Ascending aorta (tissue), 2 donors: ENCODE measurements at places on chromosomes 5 and 9. TPM values are rescaled to one million over a fixed set of nuclear protein-coding genes. Genes with fewer than 3 reads are reported as not detected.

GRIN1 gene
- not detected for total RNA-seq

- no peak for DNase-seq
- no peaks in the 10 kb centered on the region for H3K36me3 ChIP-seq
- no peak overlapping the region for H3K4me3 ChIP-seq
- H3K27ac ChIP-seq, result no peak overlapping the region
- H3K27me3 ChIP-seq, result no peaks in the 10 kb centered on the region
Observed at GRCh38 chr5:173581408-173582215, 34.8 kb downstream of the BOD1 start.

GRCh38 chr5:53678981-53679660, 118.7 kb downstream of the NDUFS4 start:
- H3K36me3 ChIP-seq, result peaks cover 31% of the 10 kb centered on the region
- H3K27me3 ChIP-seq, result no peaks in the 10 kb centered on the region
- no peak overlapping the region for H3K4me3 ChIP-seq
- no peaks in the 10 kb centered on the region for H3K4me1 ChIP-seq
- H3K27ac ChIP-seq, result no peak overlapping the region

DNA sequence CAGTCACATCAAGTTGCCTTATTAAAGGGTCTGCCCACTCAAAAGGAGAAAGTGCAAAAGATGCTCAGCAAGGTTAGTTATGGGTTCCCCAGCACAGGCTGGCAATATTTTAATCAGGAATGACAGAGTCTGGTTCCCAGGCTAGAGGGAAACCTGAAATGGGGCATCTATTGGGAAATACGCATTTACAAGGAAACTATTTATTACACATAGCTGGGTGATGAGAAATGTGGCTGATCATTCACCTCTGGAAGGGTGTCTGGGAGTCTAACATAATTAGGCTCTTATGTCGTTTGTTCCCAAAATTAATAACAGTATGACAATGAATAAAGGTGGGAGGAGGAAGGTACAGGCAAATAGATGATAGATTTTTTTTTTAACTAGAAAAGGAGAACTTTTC, 314.7 kb downstream of the ENC1 start:
- no peak for DNase-seq
- H3K4me1 ChIP-seq, result no peaks in the 10 kb centered on the region
- H3K4me3 ChIP-seq, result no peak overlapping the region
- no peak overlapping the region for H3K27ac ChIP-seq
- no peaks in the 10 kb centered on the region for H3K36me3 ChIP-seq

TPPP gene
- 13.8 TPM for total RNA-seq

DNA sequence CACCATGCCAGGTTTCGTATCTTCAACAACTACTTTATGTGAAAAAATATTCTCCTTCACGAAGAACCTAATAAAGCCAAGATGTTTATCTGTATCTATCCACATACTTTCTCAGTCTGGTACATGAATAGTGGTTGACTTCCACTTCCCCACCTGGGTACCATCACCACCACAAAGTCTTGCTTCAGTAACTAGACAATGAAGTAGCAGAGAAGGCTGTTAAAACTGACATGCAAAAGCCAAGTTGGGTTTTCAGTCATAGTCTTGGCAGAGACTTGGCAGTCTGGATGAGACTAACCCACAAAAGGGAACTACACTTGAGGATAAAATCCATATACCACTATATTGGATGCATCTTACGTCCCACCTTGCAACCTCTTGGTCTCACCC, 5.0 kb downstream of the P4HA2 start:
- no peaks in the 10 kb centered on the region for H3K36me3 ChIP-seq
- H3K4me1 ChIP-seq, result peaks cover 76% of the 10 kb centered on the region
- H3K4me3 ChIP-seq, result no peak overlapping the region
- peak overlapping the region; percentile 85 for H3K27ac ChIP-seq
- no peak for DNase-seq

IL31RA gene
- total RNA-seq, result not detected

DNA sequence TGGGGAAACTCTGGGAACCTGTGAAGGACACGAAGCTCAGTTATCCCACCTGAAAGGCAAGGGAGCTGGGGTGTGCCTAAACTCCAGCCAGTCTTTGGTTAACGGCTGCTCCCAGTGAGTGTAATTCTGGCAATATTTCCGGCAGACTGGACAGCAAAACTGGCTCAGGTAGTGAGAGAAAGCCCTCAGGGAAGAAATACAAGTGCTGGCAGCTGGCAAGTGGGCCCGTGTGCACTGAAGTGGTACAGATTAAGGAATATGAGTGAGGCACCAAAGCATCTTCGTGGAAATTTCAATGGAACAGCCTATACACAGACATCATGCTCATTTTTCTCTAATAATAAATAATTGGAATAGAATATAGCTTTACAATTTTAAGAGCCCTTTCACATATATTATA, 56.2 kb downstream of the ABHD17B start:
- H3K27ac ChIP-seq, result no peak overlapping the region
- H3K4me1 ChIP-seq, result no peaks in the 10 kb centered on the region
- H3K27me3 ChIP-seq, result no peaks in the 10 kb centered on the region

- H3K4me1 ChIP-seq, result no peaks in the 10 kb centered on the region
- no peaks in the 10 kb centered on the region for H3K36me3 ChIP-seq
Observed at GRCh38 chr5:3103262-3103811, 351.9 kb upstream of the IRX2 start.

LHX6 gene
- total RNA-seq, result 141 TPM

DNA sequence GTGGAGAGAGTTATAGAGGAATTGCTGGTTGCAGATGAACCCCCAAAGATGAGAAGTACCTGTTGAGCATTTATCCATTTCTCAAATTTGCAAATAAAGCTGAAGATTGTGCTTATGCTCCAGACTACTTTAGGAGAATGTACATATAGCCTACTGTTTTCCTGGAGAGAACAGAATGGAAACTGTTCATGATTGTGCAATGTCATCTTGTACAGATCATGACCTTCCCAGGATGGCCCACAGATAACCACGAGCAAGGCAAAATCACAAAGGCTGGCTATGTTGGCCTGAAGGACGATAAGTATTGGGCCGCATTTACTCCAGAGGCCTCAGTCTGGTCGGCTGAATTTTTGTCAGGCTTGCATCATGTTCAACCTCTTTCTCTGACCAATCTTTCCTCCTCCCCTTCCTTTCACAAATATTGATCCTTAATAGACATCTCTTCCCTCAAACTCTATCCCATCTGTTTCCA, 28.5 kb upstream of the RICTOR start:
- no peak overlapping the region for H3K27ac ChIP-seq
- no peaks in the 10 kb centered on the region for H3K36me3 ChIP-seq
- no peak overlapping the region for H3K4me3 ChIP-seq
- H3K4me1 ChIP-seq, result no peaks in the 10 kb centered on the region
- no peaks in the 10 kb centered on the region for H3K27me3 ChIP-seq

DNA sequence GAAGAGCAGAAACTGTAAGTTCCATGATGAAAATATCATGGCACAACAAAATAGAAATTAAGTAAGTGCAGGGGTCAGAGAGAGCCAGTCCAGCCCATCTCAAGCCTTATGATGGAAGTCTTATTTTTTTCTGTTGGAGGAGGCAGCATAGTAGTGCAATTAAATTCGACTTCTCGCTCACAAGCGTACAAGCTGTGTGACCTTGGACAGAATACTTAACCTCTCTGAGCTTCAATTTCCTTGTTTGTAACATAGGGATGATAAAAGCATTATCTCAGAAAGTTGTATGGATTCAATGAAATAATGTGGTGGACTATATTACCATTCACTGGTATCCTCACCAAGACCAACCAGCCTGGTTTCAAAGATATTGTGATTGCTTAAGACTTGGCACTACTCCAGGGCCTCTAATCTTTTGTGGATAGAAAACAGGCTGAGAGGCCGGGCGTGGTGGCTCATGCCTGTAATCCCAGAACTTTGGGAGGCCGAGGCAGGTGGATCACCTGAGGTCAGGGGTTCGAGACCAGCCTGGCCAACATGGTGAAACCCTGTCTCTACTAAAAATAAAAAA, 26.8 kb upstream of the MVB12B start:
- no peak overlapping the region for H3K4me3 ChIP-seq
- no peaks in the 10 kb centered on the region for H3K27me3 ChIP-seq
- H3K36me3 ChIP-seq, result no peaks in the 10 kb centered on the region
- DNase-seq, result peak; percentile 11
- no peaks in the 10 kb centered on the region for H3K4me1 ChIP-seq

GRCh38 chr5:148455185-148455584, 71.4 kb downstream of the FBXO38 start:
- H3K27ac ChIP-seq, result no peak overlapping the region
- no peaks in the 10 kb centered on the region for H3K36me3 ChIP-seq
- H3K4me3 ChIP-seq, result no peak overlapping the region
- no peaks in the 10 kb centered on the region for H3K27me3 ChIP-seq
- no peak for DNase-seq

- H3K27ac ChIP-seq, result no peak overlapping the region
- no peaks in the 10 kb centered on the region for H3K36me3 ChIP-seq
- no peak overlapping the region for H3K4me3 ChIP-seq
- no peaks in the 10 kb centered on the region for H3K27me3 ChIP-seq
- no peaks in the 10 kb centered on the region for H3K4me1 ChIP-seq
Observed at GRCh38 chr5:135138116-135138850, 104.3 kb upstream of the PITX1 start.

PTPN3 gene
- total RNA-seq, result 4.3 TPM

- no peaks in the 10 kb centered on the region for H3K4me1 ChIP-seq
- no peak for DNase-seq
- H3K27ac ChIP-seq, result no peak overlapping the region
- H3K4me3 ChIP-seq, result no peak overlapping the region
- no peaks in the 10 kb centered on the region for H3K36me3 ChIP-seq
- no peaks in the 10 kb centered on the region for H3K27me3 ChIP-seq
Observed at GRCh38 chr5:131281133-131281867, 17.4 kb downstream of the CDC42SE2 start.

GRCh38 chr9:35406183-35406959, 83.5 kb upstream of the RUSC2 start:
- no peak overlapping the region for H3K4me3 ChIP-seq
- H3K36me3 ChIP-seq, result peaks cover 9% of the 10 kb centered on the region
- no peak overlapping the region for H3K27ac ChIP-seq
- H3K4me1 ChIP-seq, result no peaks in the 10 kb centered on the region
- DNase-seq, result no peak
- no peaks in the 10 kb centered on the region for H3K27me3 ChIP-seq

PCDHB11 gene
- total RNA-seq, result 7.1 TPM

DNA sequence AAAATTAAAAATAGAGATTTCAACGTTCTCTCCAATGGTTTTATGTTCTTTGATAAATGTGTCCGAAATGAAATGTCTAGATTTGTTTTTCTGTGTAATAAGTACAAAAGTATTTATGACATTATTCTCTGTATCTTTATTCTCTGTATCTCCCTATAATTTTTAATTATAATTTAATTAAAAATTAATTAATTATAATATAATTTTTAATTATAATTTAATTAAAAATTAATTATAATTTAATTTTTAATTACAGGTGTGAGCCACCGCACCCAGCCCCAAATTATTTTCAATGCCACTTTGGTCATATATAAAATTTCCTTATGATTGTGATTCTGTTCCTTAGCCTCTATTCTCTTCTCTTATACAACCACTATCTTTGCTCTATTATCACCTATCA, 28.2 kb downstream of the SPATA31C2 start:
- no peaks in the 10 kb centered on the region for H3K4me1 ChIP-seq
- no peak overlapping the region for H3K4me3 ChIP-seq
- no peak for DNase-seq
- no peaks in the 10 kb centered on the region for H3K27me3 ChIP-seq
- no peak overlapping the region for H3K27ac ChIP-seq

OTP gene
- not detected for total RNA-seq

PCDHGC4 gene
- 59.3 TPM for total RNA-seq

GRCh38 chr5:110686270-110686669, 40.2 kb downstream of the TMEM232 start:
- no peaks in the 10 kb centered on the region for H3K27me3 ChIP-seq
- H3K4me1 ChIP-seq, result no peaks in the 10 kb centered on the region
- no peak for DNase-seq

CSF2 gene
- not detected for total RNA-seq

- no peaks in the 10 kb centered on the region for H3K36me3 ChIP-seq
- no peak for DNase-seq
- H3K27me3 ChIP-seq, result no peaks in the 10 kb centered on the region
- H3K27ac ChIP-seq, result no peak overlapping the region
- H3K4me1 ChIP-seq, result no peaks in the 10 kb centered on the region
- H3K4me3 ChIP-seq, result no peak overlapping the region
Observed at GRCh38 chr5:100303216-100303615, 232.0 kb upstream of the FAM174A start.

GRCh38 chr9:71764463-71764862, 3.9 kb downstream of the CEMIP2 start:
- no peaks in the 10 kb centered on the region for H3K36me3 ChIP-seq
- H3K27ac ChIP-seq, result no peak overlapping the region
- no peaks in the 10 kb centered on the region for H3K27me3 ChIP-seq
- peaks cover 19% of the 10 kb centered on the region for H3K4me1 ChIP-seq
- no peak overlapping the region for H3K4me3 ChIP-seq
- DNase-seq, result no peak

- H3K4me1 ChIP-seq, result no peaks in the 10 kb centered on the region
- H3K36me3 ChIP-seq, result no peaks in the 10 kb centered on the region
- DNase-seq, result no peak
Observed at GRCh38 chr5:129243039-129243438, 148.5 kb downstream of the ISOC1 start.

DNA sequence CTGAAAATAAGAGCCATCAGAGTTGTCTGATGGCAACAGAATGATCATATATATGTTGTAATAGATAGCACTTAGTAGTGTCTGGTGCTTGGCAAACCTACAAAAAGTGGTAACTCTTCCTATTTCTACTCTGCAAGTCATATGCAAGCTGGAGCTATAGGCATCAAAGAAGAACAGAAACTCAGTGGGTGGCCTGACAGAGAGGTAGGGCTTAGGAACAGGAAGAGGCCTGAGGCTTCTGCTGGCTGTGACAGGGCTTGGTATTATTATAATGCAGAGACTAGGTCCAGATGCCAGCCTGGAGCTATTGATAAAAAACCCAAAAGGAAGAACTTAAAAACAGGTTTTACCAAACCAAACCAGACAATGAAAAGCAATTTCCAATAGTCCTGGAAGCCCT, 4.4 kb upstream of the DIAPH1 start:
- no peak overlapping the region for H3K27ac ChIP-seq
- no peaks in the 10 kb centered on the region for H3K4me1 ChIP-seq
- no peak for DNase-seq
- H3K36me3 ChIP-seq, result peaks cover 61% of the 10 kb centered on the region

DNA sequence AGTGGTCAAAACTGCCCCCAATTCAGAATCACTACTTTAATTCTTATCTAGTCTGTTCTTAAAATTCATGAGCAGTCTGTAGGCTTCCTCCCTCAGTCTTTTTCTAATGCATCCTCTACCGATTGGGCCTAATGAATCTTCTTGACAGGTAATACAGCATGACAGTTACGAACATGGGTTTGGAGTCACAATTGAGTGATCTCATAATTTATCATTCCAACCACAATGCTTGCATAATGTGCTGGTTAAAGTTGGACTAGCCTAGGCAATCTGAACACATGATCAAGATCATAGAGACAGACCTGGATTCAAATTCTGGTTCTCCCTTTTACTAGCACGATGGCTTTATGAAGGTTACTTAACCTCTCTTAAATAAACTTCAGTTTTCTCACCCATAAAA, 33.1 kb upstream of the SETD9 start:
- no peak overlapping the region for H3K4me3 ChIP-seq
- H3K27ac ChIP-seq, result no peak overlapping the region
- H3K4me1 ChIP-seq, result no peaks in the 10 kb centered on the region
- H3K27me3 ChIP-seq, result no peaks in the 10 kb centered on the region
- no peak for DNase-seq
- H3K36me3 ChIP-seq, result peaks cover 14% of the 10 kb centered on the region

- peak overlapping the region; percentile 32 for H3K27ac ChIP-seq
- H3K27me3 ChIP-seq, result no peaks in the 10 kb centered on the region
- no peak overlapping the region for H3K4me3 ChIP-seq
- DNase-seq, result no peak
Observed at GRCh38 chr5:82364497-82364896, 86.3 kb upstream of the RPS23 start.

- H3K4me3 ChIP-seq, result peak overlapping the region; percentile 46
- H3K36me3 ChIP-seq, result no peaks in the 10 kb centered on the region
- H3K27me3 ChIP-seq, result no peaks in the 10 kb centered on the region
- DNase-seq, result peak; percentile 85
- peak overlapping the region; percentile 99 for H3K27ac ChIP-seq
Observed at GRCh38 chr9:35114840-35115628, 628 bp downstream of the ATOSB start.
